Glutamatergic neuron (in vitro differentiated cells): ENCODE measurements at places on chromosomes 12 and 14.
A peak's percentile ranks its signal among the peaks of the same experiment; 100 is the strongest.

DNA sequence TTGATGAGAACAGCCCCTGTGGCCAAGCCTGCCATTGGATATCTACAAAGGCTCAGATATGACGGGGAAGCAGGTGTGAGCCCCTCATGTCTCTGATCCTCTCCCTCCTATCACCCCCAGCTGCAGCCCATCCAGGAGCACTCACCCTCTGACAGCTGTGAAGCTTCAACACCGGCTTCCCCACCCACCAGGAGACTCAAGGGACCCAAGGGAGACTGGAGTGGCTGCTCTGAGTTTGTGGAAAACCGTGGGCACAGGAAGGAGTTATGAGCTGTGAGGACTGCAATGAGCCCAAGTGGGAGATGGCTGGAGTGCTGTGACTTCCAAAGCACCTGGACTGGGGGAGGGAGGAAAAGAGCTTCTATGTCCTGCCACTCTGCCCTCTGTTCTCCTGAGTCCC, 7.9 kb downstream of the IFI27L2 start:
- peaks cover 17% of the 10 kb centered on the region for H3K36me3 ChIP-seq
- no peak overlapping the region for H3K27ac ChIP-seq
- no peak overlapping the region for H3K4me3 ChIP-seq
- no peaks in the 10 kb centered on the region for H3K4me1 ChIP-seq
- no peak for DNase-seq

DNA sequence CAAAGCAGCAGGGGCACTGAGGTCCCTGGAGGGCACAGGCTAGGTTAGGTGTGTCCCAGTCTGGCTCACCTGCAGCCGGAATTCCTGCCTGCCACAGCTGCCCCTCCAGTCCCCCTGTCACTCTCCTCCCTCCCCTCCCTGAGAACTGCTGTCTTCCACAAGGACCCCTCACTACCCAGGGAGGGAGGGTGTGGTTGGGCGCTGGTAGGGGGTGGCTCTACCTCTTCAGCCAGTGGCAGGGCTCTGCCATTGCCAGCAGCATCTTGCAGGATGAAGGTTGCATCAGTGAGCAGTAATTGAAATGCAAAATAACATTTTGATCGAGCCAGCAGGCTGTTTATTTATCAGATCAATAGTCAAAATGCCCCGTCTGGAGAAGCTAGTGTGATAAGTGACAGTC, 45.7 kb downstream of the ESRRB start:
- H3K27ac ChIP-seq: no peak overlapping the region
- H3K4me1 ChIP-seq: peaks cover 2% of the 10 kb centered on the region
- no peak overlapping the region for H3K4me3 ChIP-seq
- H3K36me3 ChIP-seq: no peaks in the 10 kb centered on the region
- peaks cover 4% of the 10 kb centered on the region for H3K27me3 ChIP-seq

- H3K36me3 ChIP-seq: no peaks in the 10 kb centered on the region
- no peak for DNase-seq
- H3K4me3 ChIP-seq: no peak overlapping the region
- no peak overlapping the region for H3K27ac ChIP-seq
These were observed 45.3 kb upstream of the PLBD1 start for GRCh38 chr12:14612898-14613445.

DNA sequence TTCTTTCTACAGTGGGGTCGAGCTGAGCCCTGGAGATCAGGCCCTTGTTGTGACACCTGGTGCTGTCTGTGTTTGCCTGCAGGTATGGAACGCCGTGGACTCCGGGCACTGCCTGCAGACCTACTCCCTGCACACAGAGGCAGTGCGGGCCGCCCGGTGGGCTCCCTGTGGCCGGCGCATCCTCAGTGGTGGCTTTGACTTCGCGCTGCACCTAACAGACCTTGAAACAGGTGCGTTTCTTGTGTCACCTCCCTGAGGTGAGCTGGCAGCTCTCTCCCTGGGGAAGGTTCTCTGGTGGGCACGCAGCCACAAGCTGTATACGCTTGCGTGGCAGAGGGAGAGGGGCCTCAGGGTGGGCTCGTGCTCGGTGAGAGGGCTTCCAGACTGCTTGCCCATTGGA, 119.3 kb downstream of the BEGAIN start:
- DNase-seq: no peak
- no peak overlapping the region for H3K27ac ChIP-seq
- H3K4me3 ChIP-seq: no peak overlapping the region
- H3K27me3 ChIP-seq: no peaks in the 10 kb centered on the region
- peaks cover 14% of the 10 kb centered on the region for H3K36me3 ChIP-seq
- peaks cover 9% of the 10 kb centered on the region for H3K4me1 ChIP-seq

- peaks cover 14% of the 10 kb centered on the region for H3K27me3 ChIP-seq
- H3K4me3 ChIP-seq: no peak overlapping the region
- no peak overlapping the region for H3K27ac ChIP-seq
- DNase-seq: no peak
These were observed 259.6 kb downstream of the AKAP6 start for GRCh38 chr14:32588448-32589320.

DNA sequence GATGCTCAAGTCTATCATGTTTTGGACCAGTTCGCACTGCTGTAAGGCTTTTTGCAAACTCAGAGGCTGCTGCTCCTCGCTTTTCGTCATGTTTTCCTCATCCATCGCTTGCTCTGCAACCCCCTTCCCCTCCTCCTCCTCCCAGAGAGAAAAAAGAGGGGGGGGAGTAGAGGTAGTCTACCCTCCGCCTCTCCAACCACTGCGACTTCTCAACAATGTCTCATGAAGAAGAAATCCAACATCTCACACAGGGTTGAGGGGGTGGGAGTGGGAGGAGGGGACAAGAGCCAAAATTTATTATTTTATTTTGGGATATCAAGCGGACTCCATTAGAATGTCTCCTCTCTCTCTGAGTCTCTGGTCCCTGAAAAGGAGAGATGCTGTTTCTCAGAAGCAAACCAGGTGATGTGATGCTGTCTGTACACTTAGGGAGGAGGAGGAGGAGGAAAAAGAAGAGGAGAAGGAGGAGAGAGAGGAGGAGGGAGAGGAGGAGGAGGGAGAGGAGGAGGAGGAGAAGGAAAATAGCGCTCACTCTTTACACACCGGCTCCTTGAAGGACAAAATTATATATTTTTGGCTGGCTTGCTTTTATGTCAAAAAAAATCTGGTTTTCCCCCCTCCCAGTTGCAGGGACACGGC, 520 bp downstream of the KSR2 start:
- H3K4me1 ChIP-seq: peaks cover 5% of the 10 kb centered on the region
- H3K27ac ChIP-seq: peak overlapping the region; percentile 17
- H3K27me3 ChIP-seq: peaks cover 13% of the 10 kb centered on the region
- H3K36me3 ChIP-seq: peaks cover 14% of the 10 kb centered on the region
- no peak for DNase-seq
- H3K4me3 ChIP-seq: peak overlapping the region; percentile 95

- H3K27ac ChIP-seq: no peak overlapping the region
- DNase-seq: no peak
- no peaks in the 10 kb centered on the region for H3K4me1 ChIP-seq
- no peak overlapping the region for H3K4me3 ChIP-seq
These were observed 230.7 kb upstream of the SYT10 start for GRCh38 chr12:33670284-33670683.

DNA sequence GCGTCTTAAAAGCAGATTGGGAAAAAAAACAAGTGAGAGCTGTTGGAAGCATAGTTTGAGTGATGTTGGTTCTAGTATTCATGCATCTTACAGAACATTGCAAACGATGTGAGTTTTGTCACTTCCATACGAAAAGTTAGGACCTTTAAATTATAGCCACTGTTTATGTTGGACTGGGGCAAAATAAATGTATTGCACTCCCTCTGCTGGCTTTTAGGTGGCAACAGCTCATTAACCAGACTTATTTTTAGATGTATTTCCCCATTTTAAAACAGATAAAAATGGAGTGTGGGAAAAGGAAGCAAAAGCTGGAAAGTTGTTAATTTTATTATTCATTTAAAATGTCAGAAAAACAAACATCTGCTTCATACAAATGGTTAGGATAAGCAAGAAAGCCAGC, 111.9 kb downstream of the LGR5 start:
- H3K4me3 ChIP-seq: no peak overlapping the region
- no peaks in the 10 kb centered on the region for H3K4me1 ChIP-seq
- no peak overlapping the region for H3K27ac ChIP-seq
- H3K36me3 ChIP-seq: no peaks in the 10 kb centered on the region
- no peaks in the 10 kb centered on the region for H3K27me3 ChIP-seq
- DNase-seq: no peak

GRCh38 chr14:35988972-35989690, 163.0 kb downstream of the BRMS1L start:
- H3K4me1 ChIP-seq: no peaks in the 10 kb centered on the region
- H3K36me3 ChIP-seq: peaks cover 5% of the 10 kb centered on the region
- no peak overlapping the region for H3K27ac ChIP-seq
- no peak overlapping the region for H3K4me3 ChIP-seq

GRCh38 chr14:22479776-22480464, 109.1 kb downstream of the DAD1 start:
- H3K36me3 ChIP-seq: no peaks in the 10 kb centered on the region
- H3K27ac ChIP-seq: no peak overlapping the region
- peaks cover 5% of the 10 kb centered on the region for H3K27me3 ChIP-seq
- no peak overlapping the region for H3K4me3 ChIP-seq
- DNase-seq: no peak

- peak overlapping the region; percentile 70 for H3K27ac ChIP-seq
- no peaks in the 10 kb centered on the region for H3K27me3 ChIP-seq
- H3K36me3 ChIP-seq: no peaks in the 10 kb centered on the region
These were observed 391.3 kb downstream of the FLRT2 start for GRCh38 chr14:85921241-85921640.

- H3K27me3 ChIP-seq: no peaks in the 10 kb centered on the region
- peaks cover 8% of the 10 kb centered on the region for H3K4me1 ChIP-seq
- no peak overlapping the region for H3K4me3 ChIP-seq
These were observed 82.4 kb downstream of the ZFC3H1 start for GRCh38 chr12:71581206-71581605.

- H3K4me1 ChIP-seq: peaks cover 3% of the 10 kb centered on the region
- H3K27me3 ChIP-seq: peaks cover 15% of the 10 kb centered on the region
- H3K4me3 ChIP-seq: no peak overlapping the region
- H3K27ac ChIP-seq: no peak overlapping the region
- no peaks in the 10 kb centered on the region for H3K36me3 ChIP-seq
These were observed 3.5 kb downstream of the TEDC1 start for GRCh38 chr14:105494606-105494929.

GRCh38 chr12:2149091-2149490, 96.3 kb downstream of the CACNA1C start:
- peaks cover 11% of the 10 kb centered on the region for H3K36me3 ChIP-seq
- H3K27ac ChIP-seq: no peak overlapping the region
- no peak overlapping the region for H3K4me3 ChIP-seq
- peaks cover 17% of the 10 kb centered on the region for H3K4me1 ChIP-seq
- H3K27me3 ChIP-seq: no peaks in the 10 kb centered on the region
- DNase-seq: no peak

DNA sequence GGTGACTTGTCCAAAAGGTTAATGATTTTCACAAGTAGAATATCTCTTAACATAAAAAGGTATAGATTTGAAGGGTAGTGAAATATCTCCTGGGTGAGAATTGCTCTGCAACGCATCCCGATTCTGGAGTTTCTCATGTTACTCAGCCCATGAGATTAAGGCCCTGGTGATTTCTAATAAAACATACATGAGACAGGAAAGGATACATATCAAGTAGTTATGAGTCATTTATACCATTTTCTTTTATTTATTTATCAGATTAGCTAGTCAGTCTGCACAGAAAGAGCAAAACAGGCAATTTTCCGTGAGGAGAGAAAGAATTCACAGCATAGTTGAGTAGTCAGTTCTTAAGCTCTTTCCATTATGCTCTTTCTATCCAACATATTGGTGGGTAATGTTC, 535.6 kb upstream of the ATP2B1 start:
- no peak overlapping the region for H3K27ac ChIP-seq
- H3K36me3 ChIP-seq: no peaks in the 10 kb centered on the region
- DNase-seq: no peak
- no peak overlapping the region for H3K4me3 ChIP-seq

DNA sequence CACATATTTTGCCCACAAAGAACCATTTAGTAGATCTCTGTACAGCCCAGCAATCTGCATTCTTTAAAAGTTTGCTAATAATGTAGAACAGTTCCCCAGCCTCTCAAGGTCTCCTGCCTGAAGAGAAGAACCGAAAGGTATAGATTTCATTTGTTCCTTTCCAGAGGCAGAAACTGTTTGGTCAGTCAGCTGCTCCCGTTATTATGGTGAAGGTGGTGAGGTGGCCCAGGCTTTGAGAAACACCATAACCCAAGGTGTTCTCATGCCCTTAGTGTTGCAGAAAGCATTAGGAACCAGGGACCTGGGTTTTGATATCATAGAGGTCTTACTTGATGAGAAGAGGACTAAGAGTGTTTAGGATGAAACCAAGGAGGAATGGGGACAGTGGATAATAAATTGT, 65.3 kb downstream of the SUSD6 start:
- peaks cover 53% of the 10 kb centered on the region for H3K4me1 ChIP-seq
- no peaks in the 10 kb centered on the region for H3K36me3 ChIP-seq
- H3K27ac ChIP-seq: no peak overlapping the region
- H3K4me3 ChIP-seq: no peak overlapping the region

DNA sequence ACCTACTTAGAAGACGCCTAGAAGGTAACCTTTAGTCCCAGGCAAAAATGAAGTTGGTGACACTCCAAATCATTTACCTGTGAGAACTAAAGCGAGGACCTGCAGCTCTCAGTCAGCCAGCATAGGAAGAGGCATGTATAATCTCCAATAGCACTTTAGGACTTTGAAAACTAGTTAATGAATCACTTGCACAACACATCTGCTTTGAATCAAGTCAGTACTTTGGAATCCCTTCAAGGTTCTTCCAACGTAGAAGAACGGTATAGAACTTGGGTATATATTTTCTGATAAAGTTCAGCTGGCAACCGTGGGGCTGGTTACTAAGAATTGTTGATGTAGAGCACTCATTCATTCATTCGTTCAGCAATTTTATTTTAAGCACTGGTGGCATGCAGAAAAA, 251.9 kb downstream of the TMEM132D start:
- no peak for DNase-seq
- no peaks in the 10 kb centered on the region for H3K4me1 ChIP-seq
- no peak overlapping the region for H3K4me3 ChIP-seq

- peak; percentile 61 for DNase-seq
- H3K27me3 ChIP-seq: peaks cover 23% of the 10 kb centered on the region
- peak overlapping the region; percentile 83 for H3K4me3 ChIP-seq
- peaks cover 5% of the 10 kb centered on the region for H3K4me1 ChIP-seq
- peaks cover 2% of the 10 kb centered on the region for H3K36me3 ChIP-seq
These were observed 4.5 kb downstream of the DHH start for GRCh38 chr12:49089821-49090773.

GRCh38 chr12:110314308-110314707, 33.3 kb downstream of the ATP2A2 start:
- H3K4me1 ChIP-seq: peaks cover 3% of the 10 kb centered on the region
- H3K4me3 ChIP-seq: no peak overlapping the region
- DNase-seq: no peak
- H3K27ac ChIP-seq: no peak overlapping the region
- H3K27me3 ChIP-seq: no peaks in the 10 kb centered on the region

GRCh38 chr12:74481078-74481477, 56.6 kb upstream of the ATXN7L3B start:
- no peak overlapping the region for H3K4me3 ChIP-seq
- no peaks in the 10 kb centered on the region for H3K36me3 ChIP-seq
- H3K4me1 ChIP-seq: peaks cover 5% of the 10 kb centered on the region
- no peaks in the 10 kb centered on the region for H3K27me3 ChIP-seq
- DNase-seq: no peak
